ENCODE measurements at places on chromosomes 16 and 17. TPM values are rescaled to one million over a fixed set of nuclear protein-coding genes. Genes with fewer than 3 reads are reported as not detected.

The KRTAP9-2 gene
- not detected for total RNA-seq

The CNTNAP4 gene
- not detected for total RNA-seq

The CMTM2 gene
- total RNA-seq, result not detected

The HMOX2 gene
- total RNA-seq, result 44.2 TPM

The KCNJ2 gene
- total RNA-seq, result 1.1 TPM
